Naive thymus-derived CD4-positive, alpha-beta T cell (primary cell): ENCODE measurements at places on chromosomes 2 and 18. TPM values are rescaled to one million over a fixed set of nuclear protein-coding genes. Genes with fewer than 3 reads are reported as not detected.

DNA sequence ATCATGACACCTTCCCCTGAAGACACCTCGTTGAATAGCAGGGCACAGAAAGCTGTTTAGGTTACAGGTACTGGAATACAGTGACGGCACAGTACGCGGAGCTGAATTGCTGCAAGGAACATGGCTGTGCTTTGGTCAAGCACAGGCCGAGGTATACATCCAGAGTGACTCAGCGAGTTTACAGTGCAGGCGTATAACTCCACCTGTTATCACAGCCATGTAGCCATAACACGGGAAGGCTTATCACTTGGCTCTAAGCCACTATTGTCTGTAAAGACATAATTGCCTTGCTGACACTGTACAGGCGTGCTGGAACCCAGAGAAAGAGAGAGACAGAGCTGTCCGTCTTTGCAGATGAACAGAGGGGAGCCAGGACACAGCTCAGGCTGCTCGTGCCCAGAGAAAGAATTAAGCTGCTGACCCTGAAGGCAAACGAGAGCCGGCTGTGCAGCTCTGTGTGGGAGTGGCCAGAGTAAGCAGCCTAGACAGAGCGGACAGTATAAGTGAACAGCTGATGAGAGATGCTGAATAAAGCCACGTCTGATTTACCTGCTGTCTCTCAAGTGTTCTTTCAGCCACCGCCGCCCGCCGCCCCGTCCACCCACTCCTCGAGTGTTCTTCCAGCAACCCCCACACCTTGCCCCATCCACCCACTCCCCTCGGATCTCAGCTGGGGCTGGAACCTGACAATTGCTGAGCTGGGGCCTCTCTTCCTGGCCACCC, 87.3 kb upstream of the PPP1CB start:
- no peak overlapping the region for H3K27ac ChIP-seq
- no peaks in the 10 kb centered on the region for H3K27me3 ChIP-seq
- DNase-seq: no peak
- H3K36me3 ChIP-seq: no peaks in the 10 kb centered on the region
- H3K4me3 ChIP-seq: no peak overlapping the region

- no peaks in the 10 kb centered on the region for H3K36me3 ChIP-seq
- no peaks in the 10 kb centered on the region for H3K4me1 ChIP-seq
- H3K27me3 ChIP-seq: no peaks in the 10 kb centered on the region
- no peak for DNase-seq
- H3K4me3 ChIP-seq: no peak overlapping the region
Measured at GRCh38 chr2:30664761-30665358, 142.4 kb downstream of the CAPN13 start.

- H3K4me1 ChIP-seq: no peaks in the 10 kb centered on the region
- no peaks in the 10 kb centered on the region for H3K27me3 ChIP-seq
- H3K4me3 ChIP-seq: no peak overlapping the region
- no peak for DNase-seq
Measured at GRCh38 chr2:29706171-29706720, 215.1 kb downstream of the ALK start.

Gene ZSWIM2
- total RNA-seq: not detected

GRCh38 chr2:57821088-57821487, 225.5 kb upstream of the VRK2 start:
- no peak overlapping the region for H3K27ac ChIP-seq
- DNase-seq: no peak
- H3K4me3 ChIP-seq: no peak overlapping the region
- no peaks in the 10 kb centered on the region for H3K27me3 ChIP-seq
- H3K36me3 ChIP-seq: no peaks in the 10 kb centered on the region

GRCh38 chr2:232839411-232840079, 30.5 kb upstream of the SNORC start:
- H3K27ac ChIP-seq: no peak overlapping the region
- peaks cover 13% of the 10 kb centered on the region for H3K4me1 ChIP-seq
- no peak for DNase-seq
- no peaks in the 10 kb centered on the region for H3K27me3 ChIP-seq

Gene GAD1
- total RNA-seq: not detected

Gene GPR75
- 3.1 and 3.3 TPM in 2 replicates for total RNA-seq

Gene PLGLB2
- 6.5 TPM for total RNA-seq

Gene SPAG16
- total RNA-seq: 6.2 TPM
